ENCODE measurements at places on chromosomes 3 and 15.

DNA sequence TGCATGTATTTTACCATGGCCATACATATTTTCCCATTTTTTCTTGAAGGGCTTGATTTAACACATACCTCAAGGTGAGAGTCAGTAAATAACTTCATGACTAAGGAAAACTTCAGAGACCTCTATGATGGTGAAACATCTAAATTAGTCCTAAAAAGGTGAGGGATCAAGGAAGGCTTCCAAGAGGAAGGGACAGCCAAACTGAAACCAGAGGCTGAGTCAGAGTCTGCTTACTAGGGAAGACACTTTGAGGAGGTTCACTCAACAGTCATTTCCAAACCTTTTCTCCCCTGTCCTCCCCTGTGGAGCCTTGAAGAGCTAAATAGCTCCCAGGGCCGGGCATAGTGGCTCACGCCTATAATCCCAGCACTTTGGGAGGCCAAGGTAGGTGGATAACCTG, 206.6 kb downstream of the SHQ1 start:
- no peak for DNase-seq

DNA sequence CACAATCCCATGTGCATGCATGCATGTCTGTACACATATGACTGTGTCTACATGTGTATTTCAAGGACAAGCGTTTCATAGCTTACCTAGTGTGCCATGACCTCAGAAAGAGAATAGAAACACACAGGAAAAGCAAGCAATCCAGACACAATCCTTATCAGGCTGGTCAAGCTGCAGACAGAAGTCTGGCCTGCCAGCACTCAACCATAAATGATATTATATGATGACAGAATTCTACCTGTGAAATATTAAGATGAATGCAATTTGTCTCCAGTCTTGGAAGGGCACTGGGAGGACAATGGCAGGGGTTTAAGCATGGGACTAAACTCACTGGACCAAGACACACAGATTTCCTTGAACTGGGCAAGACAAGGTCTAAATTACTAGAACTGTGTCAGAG, 50.9 kb upstream of the ARL6 start:
- DNase-seq, result no peak

- DNase-seq, result no peak
Observed at GRCh38 chr15:67296188-67296587, 41.6 kb downstream of the IQCH start.

GRCh38 chr3:98326945-98327344, 26.7 kb upstream of the OR5K4 start:
- DNase-seq, result no peak

GRCh38 chr3:12392101-12392878, 92.0 kb upstream of the TSEN2 start:
- no peak for DNase-seq

DNA sequence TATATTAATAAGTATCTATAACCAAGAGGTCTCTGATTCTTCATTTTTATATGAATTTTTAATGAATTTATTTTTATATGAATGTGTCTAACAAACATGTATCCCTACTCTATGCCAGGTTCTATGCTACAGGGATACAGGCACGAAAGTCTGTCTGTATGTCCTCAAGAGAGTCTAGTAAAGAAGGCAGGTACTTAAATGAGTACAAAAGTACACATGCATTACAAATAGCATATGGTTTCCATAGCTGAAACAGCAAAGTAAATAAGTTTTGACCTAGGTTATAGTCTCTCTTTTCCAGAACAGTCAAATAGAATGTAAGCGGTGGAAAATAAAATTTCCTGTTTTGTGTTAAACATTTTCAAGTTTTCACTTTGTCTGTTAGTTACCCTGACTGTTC, 13.3 kb upstream of the ABHD10 start:
- DNase-seq, result no peak

DNA sequence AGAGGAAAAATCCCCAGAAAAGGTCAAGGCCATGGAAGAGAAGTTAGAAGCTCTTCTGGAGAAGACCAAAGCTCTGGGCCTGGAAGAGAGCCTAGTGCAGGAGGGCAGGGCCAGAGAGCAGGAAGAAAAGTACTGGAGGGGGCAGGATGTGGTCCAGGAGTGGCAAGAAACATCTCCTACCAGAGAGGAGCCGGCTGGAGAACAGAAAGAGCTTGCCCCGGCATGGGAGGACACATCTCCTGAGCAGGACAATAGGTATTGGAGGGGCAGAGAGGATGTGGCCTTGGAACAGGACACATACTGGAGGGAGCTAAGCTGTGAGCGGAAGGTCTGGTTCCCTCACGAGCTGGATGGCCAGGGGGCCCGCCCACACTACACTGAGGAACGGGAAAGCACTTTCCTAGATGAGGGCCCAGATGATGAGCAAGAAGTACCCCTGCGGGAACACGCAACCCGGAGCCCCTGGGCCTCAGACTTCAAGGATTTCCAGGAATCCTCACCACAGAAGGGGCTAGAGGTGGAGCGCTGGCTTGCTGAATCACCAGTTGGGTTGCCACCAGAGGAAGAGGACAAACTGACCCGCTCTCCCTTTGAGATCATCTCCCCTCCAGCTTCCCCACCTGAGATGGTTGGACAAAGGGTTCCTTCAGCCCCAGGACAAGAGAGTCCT, 9.0 kb downstream of the MAP1A start:
- DNase-seq, result no peak

DNA sequence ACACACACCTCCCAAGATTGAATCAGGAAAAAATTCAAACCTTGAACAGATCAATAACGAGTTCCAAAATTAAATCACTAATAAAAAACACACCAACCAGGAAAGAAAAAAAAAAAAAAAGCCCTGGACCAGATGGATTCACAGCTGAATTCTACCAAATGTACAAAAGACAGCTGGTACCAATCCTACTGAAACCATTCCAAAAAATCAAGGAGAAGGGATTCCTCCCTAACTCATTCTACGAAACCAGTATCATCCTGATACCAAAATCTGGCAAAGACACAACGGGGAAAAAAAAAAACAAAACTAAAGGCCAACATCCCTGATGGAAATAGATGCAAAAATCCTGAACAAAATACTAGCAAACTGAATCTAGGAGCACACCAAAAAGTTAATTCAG, 54.4 kb upstream of the SLC12A8 start:
- DNase-seq, result no peak

GRCh38 chr15:81264072-81264857, 59.7 kb downstream of the STARD5 start:
- no peak for DNase-seq

DNA sequence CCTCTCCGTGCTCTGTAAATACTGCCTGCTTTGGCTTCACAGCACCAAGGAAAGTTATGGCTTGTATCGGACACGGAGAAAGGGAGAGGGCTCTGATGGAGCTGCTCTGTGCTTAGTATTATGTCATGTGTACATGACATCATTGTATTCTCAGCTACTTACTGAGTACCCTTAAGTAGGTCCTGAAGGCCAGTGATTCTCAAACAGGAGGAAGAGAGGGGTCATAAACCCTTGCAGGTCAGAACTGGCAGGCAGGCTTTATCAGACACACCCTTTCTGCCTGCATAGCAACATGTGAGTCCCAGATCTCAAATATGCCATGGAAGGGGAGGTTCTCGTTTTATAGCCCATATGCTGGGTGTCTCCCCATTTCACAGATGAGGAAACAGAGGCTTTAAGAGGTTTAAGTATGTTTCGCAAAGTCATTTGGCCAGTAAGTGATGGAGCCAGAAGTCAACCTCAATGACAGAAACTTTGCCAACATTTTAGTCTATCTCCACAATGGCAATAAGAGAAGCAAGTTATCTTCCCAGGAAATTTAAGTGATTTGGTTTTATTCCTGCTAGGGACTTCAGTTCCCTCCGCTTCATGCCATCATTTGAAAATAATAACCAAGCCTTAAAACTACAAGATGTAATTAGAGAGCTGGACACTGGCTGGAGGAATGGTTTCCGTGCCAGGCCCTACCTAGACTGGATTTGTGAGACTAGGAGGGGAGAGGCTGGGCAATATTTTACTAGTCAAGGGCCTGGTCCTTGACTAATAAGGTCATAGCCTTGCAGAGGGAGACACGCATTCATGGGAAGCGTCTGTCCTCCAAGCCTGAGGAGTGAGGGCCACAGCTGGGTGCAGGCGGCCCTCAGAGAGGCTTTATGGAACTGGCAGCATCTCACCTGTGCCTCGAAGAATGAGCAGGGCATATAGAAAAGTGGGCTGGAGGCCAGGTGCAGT, 133.0 kb downstream of the XXYLT1 start:
- DNase-seq, result no peak

GRCh38 chr3:170634663-170635384, 48.9 kb upstream of the SLC7A14 start:
- no peak for DNase-seq

DNA sequence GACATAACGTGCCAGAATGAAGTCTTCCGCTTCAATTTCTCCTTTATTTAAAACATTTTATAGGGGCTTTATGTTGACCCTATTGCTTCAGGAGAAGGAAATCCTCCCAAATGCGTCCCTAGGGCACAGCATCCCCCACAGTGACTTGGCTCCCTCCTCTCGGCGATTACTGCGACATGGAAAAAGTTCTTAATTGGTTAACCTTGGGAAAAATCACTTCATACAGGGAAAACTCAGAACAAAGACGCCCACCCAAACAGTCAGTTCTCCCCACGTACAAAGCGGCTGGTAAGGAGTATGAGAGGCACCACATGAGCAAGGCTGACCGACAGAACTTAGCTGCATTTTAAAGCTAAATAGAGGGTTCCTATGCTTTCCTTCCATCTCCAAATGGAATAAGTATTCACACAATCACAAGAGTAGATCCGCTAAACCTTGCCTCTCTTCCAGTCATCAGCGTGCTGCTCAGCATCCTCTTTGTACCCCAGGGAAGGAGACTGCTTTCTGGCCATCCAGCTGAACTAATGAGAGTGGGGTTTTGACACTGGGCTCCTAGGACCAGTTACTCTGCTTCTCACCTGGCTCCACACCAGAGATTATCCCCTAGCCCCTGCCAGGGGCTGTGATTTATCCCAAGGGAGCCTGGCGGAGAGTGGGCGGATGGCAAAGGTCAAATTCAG, 415.3 kb upstream of the WNT5A start:
- DNase-seq, result no peak

DNA sequence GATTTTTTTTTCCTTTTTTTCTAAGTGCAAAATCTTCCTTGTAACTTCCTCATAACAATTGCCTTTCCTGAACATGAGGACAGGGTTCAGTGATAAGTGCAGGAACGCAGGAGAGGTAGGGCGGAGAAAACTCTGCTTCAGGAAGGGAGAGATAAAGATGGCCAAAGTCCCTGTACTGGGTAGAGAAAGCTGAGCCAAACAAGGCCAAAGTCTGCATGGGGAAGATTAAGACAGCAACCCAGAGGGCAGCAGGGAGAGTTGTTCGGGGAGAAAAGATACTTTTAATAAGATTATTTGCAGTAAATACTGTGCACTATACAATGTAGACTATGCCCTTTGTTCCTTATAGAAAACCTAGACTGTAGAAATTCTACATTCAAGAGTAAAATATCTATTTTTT, 55.4 kb upstream of the LRRFIP2 start:
- DNase-seq, result no peak

DNA sequence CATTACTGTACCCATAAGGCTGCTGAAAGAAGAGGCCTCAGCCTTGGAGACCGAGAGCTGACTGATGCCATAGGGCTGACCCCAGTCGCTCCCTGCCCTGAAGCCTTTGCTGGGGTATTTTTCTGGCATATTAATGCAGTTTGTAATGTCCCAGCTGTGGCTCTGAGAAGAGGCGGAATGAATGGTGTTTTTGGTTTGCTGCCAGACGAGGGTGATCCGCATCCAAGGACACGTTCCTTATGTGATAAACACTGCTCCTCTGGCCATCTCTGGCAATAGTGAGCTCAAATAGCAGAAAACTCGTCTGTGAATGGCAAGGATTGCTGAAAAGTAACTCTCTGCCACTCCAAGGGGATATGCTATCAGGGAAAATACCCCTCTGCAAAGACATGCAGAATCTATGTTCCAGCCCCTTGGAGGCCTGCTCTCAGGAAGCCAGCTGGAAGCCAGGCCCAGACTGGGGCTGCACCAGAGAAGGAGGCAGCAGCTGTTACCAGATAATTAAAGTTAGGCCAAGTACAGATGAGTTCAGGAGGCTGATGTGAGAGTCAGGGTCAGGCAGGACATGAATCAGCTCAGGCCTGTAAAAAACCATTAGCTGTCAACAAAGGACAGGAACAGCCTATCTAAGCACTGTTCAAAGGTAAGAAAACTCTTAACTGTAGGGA, 28.9 kb upstream of the KLHL6 start:
- no peak for DNase-seq

DNA sequence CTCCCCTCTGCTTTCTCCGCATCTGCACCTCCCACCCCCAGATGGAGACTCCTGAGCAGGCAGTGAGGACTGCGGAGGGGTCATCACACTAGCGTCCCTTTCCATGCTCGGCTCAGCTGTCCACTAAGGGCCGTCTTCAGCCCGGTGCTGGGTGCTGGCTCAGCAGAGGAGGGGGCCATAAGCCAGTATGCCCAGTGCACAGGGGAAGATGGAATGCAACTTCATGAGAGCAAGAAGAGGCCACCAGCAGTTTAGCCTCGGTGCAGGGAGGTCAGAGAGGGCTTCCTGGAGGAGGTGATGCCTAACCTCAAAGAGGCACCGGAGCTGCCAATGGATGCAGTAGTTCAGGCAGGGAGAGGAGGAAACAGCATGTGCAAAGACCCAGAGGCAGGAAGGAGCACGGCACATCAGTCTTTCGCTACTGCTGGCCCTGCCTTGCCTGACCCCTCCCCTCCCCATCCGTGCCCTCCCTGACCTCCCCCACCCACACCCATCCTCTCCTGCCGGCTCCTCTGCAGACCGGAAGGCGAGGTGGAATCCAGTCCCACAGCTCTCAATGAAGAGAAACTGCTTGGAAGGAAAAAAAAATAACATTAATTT, 15.2 kb upstream of the PLXND1 start:
- DNase-seq, result no peak

DNA sequence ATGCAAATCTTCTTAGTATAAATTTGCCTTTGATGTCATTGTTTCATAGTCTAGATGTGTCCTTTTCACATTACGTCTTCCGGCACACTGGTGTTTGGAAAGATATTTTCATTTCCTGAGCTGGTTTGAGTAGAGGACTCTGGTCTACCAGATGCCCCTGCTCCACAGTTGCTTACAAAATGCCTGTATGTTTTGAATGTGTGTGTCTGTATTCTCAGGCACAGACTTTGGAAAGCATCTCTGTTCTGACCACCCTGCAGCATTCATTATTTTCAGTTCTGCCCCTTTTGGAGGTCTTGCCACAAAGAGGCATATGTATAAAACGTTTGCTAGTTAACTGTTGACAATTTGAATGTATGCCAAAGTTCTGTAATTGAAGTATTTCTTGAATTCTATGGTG, 236.0 kb upstream of the GOLIM4 start:
- no peak for DNase-seq

DNA sequence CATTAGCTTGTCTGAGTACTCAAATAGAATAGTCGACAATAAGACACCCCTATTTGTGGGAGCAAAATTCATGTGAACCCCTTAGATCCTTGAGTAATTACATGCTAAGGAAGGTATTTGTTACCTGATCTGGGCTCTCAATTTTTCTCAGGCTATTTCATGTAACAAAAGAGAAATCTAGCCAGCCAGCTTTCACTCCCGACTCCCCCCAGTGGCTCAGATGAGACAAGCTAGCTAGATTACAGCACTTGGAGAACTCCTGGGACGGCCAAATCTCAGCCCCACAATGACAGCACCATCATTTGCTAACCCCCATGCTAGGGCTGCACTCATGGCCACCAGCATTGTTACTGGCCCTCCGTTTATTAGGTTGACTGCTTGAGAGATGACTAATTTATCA, 41.3 kb downstream of the GLDN start:
- DNase-seq, result no peak
